ENCODE measurements at places on chromosomes 12 and 14.

DNA sequence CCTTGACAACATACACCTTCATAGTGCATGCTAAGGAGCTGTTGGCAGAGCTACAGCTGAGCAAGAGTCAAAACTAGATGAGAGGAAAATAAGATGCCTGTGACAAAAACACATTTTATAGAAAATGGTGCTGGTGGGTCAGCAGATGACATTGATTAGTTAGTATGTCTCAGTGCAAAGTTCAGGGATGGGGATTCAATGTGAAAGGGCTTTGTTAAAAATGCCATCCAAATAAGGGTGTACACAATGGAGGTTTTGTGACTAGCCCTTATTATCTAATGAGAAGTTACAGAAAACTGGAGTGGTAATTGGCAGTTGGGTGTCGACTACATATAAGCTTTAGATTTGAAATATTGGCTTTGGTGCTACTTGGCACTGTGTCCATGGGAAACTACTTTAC is 169.0 kb downstream of the MON2 start:
- no peak for DNase-seq

DNA sequence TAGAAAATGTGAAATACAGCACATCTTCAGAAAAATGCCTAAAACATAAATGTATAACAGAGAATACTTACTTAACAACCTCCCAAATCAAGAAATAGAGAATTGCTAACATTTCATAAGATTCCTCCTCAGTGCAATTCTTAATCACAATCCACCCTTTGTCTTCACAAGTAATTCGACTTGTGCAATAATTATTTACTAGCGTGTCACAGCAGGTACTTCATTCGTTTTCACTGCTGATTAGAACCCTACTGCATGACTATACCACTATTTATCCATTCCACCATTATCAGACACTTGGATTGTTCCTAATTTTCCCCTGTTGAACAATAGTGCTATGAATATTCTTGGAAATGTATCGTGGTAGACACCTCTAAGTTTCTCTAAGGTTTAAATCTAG is 64.9 kb upstream of the BBS10 start:
- no peak for DNase-seq

- DNase-seq: no peak
These were observed 150.4 kb upstream of the FAR2 start for GRCh38 chr12:28998662-28999120.

DNA sequence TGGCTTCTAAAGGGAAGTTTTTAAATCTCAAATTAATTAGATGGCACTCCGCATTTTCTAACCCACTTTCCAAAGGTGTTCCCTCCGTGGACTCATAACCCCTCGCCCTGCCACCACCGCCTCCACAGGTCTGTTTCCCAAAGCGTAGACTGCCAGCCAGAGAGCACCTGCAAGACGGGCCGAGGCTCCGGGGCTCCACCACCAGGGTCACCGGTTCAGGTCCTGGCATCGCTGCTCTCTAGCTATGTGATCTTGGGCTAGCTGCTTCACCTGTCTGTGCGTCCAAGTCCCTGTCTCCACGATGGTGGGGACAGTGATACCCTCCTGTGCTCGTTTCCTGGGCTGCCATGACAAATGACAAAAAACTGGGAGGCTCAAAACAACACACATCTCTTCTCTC is 11.5 kb downstream of the RIMBP2 start:
- DNase-seq: no peak

DNA sequence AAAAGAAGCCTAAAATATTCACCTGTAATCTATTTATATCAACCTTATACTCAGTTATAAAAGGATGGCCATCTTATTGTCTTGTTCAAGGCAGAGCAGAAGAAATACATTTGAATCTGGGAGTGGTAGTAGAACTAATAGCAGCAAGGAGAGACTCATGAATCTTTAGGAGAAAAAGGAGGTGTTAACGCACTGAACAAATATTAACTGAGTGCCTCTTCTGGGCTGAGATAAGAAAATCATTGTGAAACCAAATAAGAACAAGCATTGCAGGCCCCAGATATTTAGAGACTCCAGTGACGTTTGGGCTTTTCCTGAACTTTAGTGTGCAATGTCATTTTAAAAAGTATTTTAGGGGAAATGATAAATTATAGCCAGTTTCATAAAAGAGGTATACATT is 790.6 kb downstream of the DIO2 start:
- DNase-seq: no peak

DNA sequence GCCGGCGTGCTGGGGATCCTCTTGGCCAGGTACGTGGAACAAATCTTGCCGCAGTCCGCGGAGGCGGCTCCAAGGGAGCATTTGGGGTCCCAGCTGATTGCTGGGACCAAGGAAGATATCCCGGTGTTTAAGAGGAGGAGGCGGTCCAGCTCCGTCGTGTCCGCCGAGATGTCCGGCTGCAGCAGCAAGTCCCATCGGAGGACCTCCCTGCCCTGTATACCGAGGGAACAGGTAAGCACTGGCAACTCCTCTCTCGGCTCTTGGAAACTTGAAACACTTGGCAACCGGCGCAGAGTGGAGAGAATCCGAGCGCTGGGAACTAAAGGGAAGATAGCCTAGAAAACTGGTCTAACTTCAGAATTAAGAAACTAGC is 1.7 kb downstream of the PDE3A start:
- no peak for DNase-seq

- no peak for DNase-seq
These were observed 53.0 kb downstream of the PKP2 start for GRCh38 chr12:32843528-32844095.

GRCh38 chr12:48413388-48413787 is 59.0 kb upstream of the ANP32D start:
- no peak for DNase-seq

DNA sequence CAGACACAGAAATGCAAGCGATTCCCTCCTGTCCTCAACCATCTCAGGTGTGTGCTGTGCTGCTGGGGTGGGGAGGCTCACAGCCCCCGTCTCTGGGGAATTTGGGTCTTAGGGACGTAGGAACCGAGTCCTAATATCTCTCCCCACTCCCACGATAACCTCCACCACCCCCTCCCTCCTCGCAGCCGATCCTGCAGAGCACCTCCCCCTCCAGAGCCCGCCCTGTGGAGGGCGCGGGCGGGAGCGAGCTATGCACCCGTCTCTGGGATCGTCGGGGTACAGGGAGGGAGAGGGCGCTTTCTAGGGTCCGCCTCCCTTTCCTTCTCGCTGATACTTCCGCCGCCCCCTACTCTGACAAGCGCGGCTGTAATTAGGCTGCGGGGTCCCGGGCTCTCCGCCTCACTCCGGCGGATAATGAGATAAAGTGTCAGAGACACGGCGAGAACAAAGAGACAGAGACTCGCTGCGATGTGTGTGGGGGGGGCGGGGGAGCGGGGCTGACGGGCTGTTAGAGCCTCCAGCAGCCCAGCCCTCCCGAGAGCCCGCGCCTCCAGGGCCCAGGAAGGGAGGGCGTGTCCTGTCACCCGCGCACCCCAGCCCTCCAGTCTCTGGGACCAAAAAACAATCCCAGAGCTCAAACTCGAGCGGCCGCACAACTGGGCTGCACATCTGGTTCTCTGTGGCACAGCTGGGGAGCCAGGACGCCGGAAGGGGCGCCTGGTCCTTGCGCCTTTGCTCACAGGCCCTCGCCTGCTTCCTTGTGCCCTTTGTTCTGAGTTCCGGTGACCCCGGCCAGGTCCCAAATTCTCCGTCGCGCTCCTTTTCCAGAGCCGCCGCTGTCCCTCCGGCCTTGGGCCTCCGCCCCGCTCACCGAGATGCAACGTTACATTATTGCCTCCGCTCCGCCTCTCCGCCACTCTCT is 8.7 kb downstream of the SHMT2 start:
- no peak for DNase-seq

DNA sequence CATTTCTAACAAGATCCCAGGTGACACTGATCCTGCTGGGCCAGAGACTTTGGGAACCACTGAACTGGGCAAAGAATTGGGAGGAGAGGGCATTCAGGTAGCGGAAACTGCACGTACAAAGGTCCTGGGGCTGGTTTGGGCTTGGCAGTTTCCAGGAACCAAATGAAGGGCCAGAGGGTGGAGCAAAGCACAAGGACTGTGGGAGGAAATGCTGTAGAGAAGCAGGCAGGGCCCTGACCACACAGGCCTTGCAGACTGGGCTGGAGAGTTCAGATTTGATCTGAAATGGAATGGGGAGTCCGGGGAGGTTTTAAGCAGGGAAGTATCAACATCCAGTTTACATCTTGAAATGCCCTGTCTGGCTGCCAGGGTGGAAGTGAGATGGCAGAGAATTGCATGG is 195.1 kb downstream of the PHETA1 start:
- DNase-seq: no peak

DNA sequence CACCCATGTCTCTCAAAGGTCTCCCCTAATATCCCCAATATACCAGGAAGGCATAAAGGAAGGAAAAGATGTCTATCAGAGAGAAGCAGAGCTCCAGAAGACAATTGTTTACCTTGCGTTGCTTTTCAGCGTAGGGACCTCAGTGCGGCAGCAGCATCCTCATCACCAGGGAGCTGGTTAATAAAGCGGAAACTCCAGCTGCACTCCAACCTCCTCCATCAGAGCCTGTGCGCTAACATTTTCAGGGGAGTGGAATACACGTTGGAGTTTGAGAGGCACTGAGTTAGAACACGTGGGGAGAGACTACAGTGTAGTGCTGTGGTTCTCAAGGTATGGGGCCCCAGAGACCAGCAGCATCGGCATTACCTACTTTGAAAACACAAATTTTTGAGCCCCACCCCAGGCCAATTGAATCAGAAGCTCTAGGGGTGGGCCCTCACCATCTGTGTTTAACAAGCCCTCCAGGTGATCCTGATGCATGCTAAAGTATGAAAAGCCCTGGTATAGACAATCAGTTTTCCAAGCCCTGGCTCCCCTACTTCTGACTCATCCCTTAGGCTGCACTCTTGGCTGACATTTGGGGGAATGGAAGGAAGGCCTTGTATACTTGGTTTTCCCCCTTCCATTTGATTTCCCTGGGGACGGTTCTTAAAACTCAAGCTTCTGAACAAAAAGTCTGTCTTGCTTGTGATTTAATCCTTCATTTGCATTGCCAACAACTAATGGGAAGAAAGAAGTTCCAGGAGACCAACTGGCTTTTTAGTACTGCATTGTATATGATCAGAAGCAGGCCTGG is 419.0 kb upstream of the CCDC196 start:
- DNase-seq: no peak

DNA sequence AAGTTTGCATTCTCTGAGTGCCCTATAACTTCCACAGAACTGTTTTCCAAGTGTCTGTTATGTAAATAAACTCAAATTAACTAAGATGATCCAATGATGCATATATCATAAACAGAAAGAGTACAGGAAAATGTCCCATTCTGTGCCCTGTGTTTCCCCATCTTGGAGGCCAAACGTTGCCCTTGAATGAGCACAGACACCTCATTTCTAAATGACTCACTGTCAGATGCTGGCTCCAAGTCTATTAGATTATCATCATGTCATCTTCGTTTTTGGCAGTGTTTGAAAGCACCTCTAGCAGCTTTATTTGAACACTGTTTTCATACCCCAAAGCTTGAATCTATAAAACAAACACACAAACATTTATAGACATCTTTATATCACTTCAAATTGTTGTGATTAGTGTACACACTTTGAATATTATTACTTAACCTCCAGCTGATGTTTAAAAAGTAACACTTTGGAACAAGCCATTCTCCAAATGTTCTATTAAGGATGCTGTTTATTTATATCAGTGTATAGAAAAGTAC is 424.2 kb downstream of the NOVA1 start:
- no peak for DNase-seq

GRCh38 chr14:54338696-54339317 is 58.0 kb upstream of the CDKN3 start:
- DNase-seq: no peak

- DNase-seq: no peak
These were observed 4.9 kb downstream of the AQP5 start for GRCh38 chr12:49966511-49967041.

DNA sequence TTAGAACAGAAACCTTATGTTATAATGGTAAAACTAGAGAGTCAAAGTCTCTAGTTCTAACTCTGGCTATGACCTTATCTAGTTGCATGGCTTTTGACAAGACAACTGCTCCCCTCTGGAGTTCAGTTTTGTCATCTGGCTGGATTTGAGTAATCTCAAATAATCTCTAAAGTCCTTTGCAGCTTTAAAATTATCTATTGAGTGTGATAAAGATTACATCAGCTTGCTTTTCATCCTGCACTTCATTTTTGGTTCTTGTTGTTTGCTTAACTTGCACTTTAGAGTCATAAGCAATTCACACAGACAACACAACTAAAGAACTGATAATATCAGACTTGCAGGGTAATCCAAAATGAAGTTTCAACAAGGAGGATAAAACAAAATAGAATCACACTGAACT is 2.3 kb downstream of the AKAP5 start:
- DNase-seq: no peak

GRCh38 chr12:12210983-12211382 is 55.9 kb downstream of the LRP6 start:
- no peak for DNase-seq

DNA sequence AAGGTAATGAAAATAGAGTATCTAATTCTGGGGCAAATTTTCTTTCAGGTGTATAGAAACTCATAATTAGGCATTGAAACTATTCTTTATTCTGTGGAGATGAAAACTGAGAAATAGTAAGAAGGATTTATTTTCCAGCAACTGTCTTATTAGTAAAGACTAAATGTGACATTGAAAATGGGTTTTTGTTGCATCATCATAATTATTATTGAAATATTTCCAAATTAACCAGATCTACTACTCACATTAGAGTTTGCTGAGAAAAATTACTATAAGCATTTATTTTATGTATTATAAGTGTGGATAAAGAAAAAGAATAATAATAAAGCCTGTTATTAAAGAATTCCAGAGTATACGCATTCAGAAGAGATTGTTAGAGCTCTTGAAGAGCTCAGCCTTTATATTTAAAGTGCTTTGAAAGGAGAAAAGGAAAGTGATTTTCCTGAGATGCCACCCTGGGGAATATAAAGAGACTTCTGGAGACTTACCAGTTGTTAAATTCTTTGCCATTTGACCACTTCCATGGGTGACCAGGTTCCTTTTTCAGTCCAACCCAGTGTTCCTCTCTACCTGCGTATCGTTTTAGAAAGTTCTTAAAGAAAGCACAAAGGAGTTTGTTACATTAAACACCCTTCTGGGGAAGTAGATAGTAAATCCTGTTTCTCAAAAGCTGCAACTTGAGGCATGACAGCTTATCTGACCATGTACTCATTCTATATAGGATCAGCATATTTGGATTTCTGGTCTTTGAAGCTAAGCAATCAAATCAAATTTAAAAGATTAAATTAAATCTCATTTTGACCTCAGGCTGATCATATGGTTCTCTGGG is 6.4 kb downstream of the CD69 start:
- DNase-seq: no peak

DNA sequence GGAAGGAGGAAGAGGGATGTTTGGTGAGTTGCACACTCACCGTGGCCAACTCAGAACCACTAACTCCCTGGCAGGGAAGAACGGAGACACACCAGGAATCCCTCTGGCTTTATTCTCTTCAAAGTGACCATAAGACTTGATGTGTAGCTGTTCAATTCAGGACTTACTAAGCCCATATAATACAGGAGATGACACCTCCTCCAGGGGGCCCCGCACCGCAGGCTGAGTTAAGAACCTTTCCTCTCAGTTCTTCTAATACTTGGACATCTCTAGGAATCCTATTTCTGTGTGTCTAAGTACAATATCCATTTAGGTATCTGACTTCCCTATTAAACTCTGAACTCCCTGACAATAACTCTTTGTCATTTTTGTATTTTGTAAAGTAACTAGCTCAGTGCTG is 49.5 kb downstream of the DCAF4 start:
- no peak for DNase-seq

- DNase-seq: no peak
These were observed 108.5 kb upstream of the SOX5 start for GRCh38 chr12:24057920-24058476.

GRCh38 chr14:64465191-64465822 is at the start of gene AKAP5:
TSS of gene AKAP5 (plus strand) at chr14:64465499. CDS start at chr14:64468395, 2,896 bp downstream.
- peak; percentile 44 for DNase-seq
